GM18507 (cell line): ENCODE measurements at places on chromosomes 16 and 17.

DNA sequence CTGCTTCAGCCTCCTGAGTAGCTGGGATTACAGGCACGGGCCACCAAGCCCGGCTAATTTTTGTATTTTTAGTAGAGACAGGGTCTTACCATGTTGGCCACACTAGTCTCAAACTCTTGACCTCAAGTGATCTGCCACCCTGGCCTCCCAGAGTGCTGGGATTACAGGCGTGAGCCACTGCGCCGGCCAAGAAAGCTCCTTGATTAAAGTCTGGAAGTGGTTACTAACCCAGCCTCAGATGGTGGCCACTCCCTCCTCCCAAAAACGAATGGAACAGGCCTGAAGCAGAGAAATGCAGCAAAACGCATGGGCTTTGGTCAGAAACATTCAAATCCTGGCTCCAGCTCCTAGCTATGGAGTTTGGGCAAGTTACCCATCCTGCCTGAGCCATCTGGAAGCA lies 11.3 kb downstream of the FKBP10 start:
- no peak for DNase-seq

DNA sequence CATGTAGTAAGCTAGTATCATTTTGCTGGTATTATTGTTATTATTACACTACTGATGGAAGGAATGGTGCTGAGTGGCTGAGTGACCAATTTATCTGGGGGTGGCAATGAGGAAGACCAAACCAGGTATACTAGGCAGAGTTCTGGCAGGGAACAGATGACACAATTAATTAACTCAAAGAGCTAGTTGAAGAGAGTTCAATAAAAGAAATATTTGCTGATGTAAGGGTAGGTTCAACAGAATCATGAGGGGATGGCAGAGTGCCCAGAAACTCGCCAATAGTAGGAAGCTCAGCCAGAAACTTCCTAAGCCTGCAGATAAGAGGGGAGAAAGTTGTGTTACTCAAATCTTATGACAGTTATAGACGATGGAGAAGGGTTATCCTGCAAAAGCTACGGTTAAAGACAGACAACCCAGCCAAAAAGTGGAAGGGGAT lies 352.5 kb downstream of the KCNJ2 start:
- DNase-seq, result no peak

DNA sequence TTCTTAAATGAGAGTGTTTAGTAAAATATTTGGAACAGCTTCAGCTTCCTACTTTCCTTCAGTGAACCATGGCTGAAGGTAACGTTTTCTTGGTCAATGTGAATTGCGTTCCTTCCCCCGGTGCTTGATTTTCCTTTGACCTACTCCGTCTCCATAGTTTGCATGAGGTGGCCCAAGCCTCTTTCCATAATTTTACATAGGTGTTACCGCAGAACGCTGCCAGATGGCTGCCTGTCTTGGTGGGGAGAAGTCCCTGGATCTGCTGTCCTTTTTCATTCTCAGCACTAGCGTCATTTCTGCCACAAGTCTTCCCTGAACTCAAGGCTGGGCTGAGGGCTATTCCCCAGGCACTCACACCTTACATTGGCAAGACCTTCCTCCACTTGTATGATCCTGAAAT lies 178.4 kb downstream of the PRKCA start:
- DNase-seq, result no peak

DNA sequence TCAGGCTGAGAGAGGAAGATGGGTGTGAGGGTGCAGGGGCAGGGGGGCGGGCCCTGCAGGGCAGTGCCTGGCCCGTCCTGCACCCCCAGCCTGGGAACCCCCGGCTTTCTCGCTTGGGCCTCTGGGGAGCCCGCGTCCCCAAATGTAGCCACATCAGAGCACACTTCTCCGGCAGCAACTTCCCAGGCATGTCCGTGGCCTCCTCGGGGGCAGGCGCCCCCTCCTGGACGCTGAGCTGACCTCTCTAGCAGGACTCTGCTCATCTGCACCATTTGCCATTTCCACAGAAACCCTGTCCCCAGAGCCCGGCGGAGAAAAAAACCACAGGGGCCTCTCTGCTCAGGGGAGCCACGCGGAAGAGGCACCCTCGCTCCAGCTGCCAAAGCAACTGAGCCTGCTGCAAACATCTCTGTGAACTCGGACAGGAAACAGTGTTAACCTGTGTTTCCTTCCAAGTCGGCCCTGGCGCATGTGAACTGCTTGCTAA lies 63.4 kb downstream of the KLHDC4 start:
- DNase-seq, result peak; percentile 75

DNA sequence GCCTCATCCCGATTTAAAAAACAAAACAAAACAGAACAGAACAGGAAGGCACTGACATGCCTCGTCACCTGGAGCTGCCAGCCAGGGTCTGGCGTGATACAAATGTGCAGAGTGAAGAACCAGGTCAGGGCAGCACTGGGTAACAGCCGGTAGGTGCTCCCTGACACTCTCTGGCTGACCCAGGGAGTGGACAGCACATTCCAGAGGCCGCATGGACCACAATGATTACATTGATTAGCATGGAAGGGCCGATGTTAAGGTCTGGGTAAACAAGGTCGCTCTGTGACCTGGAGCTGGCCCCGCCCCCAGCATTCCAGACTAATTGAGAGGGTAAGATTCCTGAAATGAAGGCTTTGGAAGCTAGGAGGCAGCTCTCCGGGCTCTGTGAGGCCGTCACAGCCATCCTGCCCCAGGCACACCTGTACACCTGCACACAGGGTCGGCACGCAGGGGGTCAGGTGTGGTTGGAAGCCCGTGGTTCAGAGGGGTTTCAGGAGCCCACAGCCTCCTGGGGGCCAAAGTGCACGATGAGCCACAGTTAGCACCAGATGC lies 21.4 kb downstream of the PIEZO1 start:
- no peak for DNase-seq

DNA sequence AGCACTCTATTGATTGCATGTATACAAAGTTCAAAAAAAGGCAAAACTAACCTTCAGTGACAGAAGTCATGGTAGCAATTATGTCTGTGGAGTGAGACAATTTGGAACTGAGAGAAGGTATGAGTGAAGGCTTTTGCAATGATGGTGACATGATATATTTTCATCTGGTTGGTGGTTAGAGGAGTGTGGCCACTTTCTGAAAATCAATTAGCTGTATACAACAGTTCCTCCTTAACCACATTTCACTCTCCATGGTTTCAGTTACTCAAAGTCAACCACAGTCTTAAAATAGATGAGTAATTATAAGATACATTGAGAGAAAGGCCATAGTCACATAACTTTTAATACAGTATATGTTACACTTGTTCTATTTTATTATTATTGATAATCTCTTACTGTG lies 26.2 kb downstream of the ADAMTS18 start:
- DNase-seq, result no peak

- no peak for DNase-seq
Observed at GRCh38 chr17:43907425-43907981, at the start of gene MPP2. MPP2 (minus strand) TSS chr17:43907536; CDS start chr17:43904460, 3,076 bp downstream.

GRCh38 chr17:73932216-73932749 lies 271.2 kb upstream of the RPL38 start:
- no peak for DNase-seq

DNA sequence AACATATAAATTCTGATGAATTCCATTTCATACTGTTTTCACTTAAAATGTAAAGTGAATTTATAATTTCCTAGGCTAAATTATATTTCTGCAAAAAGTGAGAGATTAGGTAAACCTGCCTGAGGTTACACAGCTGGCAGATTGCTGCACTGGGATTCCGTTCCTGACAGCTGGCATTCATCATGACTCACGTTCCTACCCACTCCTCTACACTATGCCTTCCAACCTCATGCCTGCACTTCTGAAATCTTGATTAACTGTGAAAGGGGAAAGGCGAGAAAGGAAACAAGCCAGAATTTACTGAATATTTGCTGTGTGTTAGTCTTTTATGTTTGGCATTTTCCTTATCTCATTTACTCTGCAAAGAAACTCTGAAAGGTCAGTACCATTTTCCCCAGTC lies 73.3 kb upstream of the MON1B start:
- no peak for DNase-seq

DNA sequence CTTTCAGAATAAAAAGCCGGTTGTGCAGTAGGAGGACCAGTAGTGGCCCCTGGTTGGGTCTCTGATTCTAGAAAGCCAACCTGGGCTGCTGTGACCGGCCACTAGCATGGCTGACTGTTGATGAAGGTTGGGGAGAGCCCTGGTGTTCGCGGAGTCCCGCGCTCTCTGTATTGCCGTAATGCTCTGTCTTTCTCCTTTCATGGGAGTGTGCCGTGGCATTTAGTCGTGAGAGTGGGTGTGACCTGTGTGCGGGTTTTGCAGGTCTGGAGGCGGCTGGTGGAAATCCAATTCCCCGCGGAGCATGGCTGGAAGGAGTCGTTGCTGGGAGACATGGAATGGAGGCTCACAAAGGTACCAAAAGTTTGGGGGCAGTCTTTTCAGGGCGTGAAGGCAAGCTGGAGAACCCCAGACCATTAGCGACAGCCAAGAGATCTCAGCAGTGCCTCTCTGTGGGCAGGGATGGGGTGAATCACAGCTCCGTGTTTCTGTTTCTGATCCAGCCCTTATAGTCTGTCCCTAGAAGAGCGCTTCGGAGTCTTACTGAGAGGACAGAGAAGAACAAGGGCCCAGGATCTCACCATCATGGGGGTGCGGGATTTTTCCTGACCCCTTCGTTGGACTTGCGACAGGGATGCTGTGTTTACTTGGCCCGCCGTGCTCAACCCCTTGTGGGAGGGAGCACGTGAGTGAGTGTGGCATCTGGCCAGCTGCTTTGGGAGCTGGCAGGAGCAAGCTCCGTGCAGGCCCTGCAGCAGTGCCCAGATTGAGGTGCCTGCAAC lies 56.5 kb downstream of the RNF213 start:
- DNase-seq, result no peak

GRCh38 chr17:1686086-1686485 lies 1.4 kb upstream of the PRPF8 start:
- no peak for DNase-seq

- no peak for DNase-seq
Observed at GRCh38 chr17:50889528-50890118, 23.5 kb upstream of the TOB1 start.

DNA sequence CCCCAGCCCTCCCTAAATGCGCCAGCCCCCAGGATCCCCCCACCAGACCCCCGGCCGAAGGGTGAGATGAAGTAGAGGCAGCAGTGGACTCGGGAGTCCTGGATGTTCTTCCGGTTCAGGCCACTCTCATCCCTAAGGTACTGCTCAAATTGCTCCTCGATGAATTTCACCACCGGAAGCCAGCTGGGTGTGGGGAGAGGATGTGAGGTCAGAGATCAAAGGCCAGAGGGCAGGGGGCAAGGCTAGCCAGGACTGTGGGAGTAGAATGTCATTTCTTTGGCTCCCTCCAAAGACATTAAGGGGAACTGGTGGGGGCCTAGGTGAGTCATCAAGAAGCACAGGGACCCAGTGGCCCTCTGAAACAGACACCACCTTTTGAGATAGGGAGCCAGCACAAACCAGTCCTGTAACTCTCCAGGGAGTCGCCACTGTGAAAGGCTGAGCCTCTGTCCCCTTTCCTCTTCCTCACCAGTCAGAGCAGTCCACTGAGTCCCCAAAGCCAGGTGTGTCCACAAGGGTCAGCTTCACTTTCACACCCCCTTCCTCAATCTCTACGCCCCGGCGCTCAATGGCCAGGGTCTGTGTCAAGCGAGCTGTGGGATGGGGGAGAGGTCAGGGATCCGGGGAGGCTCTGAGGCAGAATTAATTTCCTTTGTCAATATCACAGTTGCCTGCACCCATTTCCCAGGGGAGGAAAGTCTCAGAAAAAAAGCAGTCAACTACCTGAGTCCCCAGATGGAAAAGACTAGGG lies 895 bp downstream of the SEPTIN1 start:
- no peak for DNase-seq

DNA sequence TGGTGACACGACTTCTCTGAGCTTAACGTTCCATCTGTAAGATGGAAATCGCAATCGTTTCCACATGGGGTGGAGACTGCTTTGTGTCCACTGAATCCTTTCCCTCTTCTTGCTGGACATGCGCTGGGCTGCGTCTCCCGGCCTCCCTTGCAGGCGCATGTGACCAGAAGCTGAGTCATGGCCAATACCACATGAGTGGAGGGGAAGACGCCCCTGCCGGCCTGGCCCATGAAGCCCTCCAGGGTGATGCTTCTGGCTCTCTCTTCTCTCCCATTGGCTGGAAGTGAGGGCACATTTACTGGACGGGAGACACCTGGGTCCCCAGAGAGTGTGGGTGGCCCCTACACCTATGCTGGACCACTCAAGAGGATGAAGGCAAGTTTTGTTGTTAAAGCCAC lies 71.1 kb downstream of the DYNLRB2 start:
- no peak for DNase-seq
